ENCODE measurements at places on chromosomes 6 and 20. TPM values are rescaled to one million over a fixed set of nuclear protein-coding genes. Genes with fewer than 3 reads are reported as not detected.

MYLIP gene
- total RNA-seq: 12.2 TPM

DNA sequence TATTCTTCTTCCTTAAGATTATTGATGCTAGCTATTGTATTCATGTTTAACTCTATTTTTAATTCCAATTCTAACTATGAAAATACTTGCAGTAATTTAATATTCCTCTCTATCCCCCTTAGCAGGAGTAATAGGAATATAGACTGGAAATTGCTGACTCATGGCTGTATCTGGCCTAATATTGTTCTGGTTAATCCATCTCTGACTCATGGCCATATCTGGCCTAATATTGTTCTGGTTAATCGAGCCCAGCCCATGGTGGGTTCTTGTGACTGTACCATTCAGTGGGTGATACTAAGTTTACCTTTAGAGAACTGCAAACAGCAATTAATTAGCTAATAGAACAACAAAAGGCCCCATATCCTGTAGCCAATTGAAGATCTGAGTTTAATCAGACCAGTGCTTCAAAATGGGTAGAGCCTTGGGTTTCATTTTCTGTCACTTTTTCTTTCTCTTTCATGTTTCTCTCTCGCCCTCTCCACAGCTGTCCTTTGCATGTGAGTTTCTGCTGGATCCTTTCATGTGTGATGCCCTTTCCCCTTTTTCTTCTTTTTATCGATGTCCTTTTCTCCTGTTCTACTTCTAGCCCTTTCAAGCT, 50.6 kb downstream of the SLC22A3 start:
- peak; percentile 78 for DNase-seq

DNA sequence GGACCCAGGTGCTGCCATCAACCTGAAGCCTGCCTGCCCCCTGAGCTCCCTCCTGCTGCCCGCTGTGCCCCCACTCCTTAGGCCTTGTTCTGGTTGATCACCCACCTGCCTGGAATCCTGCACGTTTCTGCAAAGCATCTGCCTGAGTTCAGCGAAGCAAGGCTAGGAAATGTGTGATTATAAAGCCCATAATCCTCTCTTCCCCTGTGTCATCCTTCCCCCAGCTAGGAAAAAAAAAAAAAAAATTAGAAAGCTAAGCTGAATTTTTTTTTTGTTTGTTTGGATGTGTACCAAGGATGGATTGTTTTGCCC, 93.2 kb downstream of the FOXA2 start:
- DNase-seq: no peak

DNA sequence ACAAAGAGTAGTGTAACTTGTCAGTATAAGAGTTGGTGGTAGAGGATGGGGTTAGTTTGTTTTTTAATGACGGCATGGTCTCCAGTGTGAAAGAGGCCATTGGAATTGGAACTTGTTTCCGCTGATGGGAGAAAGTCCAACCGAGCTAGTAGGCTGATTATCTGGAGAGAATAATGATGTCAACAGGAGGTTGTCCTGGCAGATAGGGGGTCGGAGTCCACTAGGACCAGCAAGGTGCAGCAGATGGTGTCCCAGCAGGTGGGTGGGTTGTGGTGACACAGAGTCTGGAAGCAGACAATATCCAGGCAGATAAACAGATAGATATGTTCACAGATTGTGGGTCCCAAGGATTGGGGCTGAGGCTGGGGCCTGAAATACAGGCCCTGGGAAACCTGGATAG, 35.1 kb downstream of the PKIB start:
- no peak for DNase-seq

DNA sequence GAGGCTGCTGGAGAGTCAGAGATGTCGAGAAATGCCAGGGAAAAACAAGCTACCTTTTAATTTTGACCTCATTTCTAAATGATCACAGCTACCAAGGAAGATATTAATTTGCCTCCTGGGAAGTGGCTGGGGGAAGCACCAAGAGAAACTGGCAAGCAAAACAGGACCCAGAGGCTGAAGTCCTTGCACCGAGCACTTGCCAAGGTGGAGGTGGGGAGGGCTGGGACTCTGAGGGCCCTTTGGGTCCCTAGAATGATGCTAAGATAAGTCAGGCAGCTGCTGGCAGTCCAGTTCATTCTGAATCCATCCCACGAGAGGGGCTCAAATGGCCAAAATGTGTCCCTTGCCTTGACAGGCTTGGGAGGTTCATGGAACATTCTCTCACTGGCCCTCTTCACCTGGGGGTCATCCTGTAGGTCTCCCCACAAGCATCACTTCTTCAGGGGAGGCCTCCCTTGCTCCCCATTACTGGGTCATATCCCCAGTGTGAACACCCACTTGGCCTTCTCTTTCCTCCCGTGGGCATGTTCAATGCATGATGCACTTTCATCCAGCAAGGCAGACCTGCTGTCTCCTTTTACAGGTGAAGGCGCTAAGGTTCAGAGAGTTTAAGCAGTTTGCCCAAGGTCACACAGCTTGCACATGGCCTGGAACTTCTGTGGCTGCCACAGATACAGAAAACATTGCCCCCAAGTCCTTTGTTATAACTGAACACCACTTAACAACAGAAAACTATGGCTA, 39.1 kb upstream of the BLCAP start:
- DNase-seq: no peak

DNA sequence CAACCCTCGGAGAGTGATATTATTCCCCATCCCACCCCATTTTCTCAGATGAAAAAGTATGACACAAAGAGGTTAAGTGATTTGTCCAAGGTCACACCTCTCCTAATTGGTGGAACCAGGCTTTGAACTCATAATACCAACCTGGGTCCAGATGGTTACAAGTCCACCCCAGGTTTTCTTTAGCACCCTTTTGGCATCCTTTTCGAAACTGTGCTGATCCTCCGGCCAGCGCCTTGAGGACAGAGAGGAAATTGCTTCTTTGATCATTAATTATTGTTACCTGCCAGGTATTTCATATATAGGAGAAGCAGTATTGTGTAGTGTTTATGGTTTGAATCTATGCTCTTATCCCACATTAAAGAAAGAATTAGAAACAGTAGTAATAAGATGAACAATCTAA, 29.3 kb upstream of the PDYN start:
- no peak for DNase-seq

DNA sequence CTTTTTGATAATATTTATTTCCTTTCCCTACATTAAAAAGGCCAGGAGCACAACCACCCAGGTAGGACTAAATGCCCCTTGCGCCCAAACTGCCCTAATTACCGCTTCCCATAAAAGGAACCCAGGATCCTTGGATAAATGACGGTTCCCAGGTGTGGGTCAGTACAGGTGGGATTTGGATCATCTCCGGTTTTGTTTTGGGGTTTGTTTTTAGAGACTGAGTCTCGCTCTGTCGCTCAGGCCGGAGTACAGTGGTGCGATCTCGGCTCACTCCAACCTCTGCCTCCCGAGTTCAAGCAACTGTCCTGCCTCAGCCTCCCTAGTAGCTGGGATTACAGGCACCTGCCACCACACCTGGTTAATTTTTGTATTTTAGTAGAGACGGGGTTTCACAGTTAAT, 28.4 kb downstream of the ZNF217 start:
- DNase-seq: no peak

DNA sequence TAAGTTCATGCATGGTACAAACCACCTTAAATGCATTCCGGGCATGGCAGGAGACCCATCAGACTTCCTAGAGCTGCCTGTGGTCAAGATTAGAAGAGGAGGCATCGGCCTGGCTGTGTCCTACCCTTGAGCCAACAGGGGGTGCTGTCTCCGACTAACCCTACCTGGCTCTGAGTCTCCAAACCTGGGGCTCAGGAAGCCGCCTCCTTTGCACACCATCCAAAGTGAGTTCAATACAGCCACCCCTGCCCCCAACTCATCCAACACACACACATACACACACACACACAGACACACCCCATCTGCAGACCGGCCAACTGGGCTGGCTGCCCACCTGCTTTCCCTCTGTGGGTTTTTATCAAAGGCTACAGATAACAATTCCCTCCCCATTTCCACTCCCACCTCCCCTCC, 77.0 kb downstream of the JPH2 start:
- DNase-seq: peak; percentile 79

MLIP gene
- not detected for total RNA-seq

GRCh38 chr6:134010400-134010799, 42.0 kb downstream of the SLC2A12 start:
- no peak for DNase-seq

- no peak for DNase-seq
Measured at GRCh38 chr20:63483834-63484233, 11.4 kb upstream of the KCNQ2 start.

- DNase-seq: peak; percentile 77
Measured at GRCh38 chr6:63573899-63574553, 1.7 kb downstream of the LOC128125822 start.

MRPL14 gene
- total RNA-seq: 9.2 TPM

GRCh38 chr6:102114402-102114801, 720.9 kb downstream of the GRIK2 start:
- no peak for DNase-seq

CLIC5 gene
- total RNA-seq: not detected

GRCh38 chr6:97095311-97095850, 170.9 kb downstream of the KLHL32 start:
- no peak for DNase-seq

DNA sequence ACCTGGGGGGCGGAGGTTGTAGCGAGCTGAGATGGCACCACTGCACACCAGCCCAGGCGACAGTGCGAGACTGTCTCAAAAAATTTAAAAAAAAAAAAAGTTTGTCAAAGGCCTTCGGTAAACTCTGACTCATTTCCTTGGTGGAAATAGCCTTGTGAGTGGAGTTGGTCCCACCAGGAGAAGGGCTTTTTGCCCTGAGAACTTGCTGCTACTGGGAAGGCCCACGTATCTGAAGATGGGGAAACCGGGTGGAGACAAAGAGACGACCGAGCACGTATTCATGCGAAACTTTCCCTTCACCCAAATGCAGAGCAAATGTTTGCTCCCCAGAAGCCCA, 51.7 kb downstream of the SLC22A23 start:
- DNase-seq: no peak

GRCh38 chr6:37516076-37516919, 16.6 kb upstream of the CCDC167 start:
- no peak for DNase-seq

NFATC2 gene
- total RNA-seq: 0.36 TPM

DNA sequence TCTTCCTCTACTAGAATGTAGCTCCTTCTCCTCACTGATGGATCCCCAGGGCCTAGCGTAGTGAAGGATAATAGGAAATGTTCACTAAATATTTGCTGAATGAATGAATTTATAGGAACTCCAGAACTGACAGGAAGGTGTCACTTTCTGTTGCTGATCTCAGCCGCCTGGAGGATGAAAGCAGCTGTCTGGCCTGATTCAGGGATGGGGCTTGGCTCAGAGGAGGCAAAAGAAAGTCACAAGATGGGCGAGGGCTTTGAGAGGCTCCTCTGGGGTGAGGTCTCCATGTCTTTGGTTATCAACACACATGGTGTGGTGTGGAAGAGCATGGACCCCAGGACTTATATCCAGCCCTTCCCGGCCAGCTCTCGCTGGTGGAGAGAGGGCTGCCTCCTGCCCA, 11.5 kb upstream of the CCDC167 start:
- no peak for DNase-seq

- DNase-seq: no peak
Measured at GRCh38 chr20:60115451-60115850, 157.2 kb downstream of the CDH26 start.

MAS1L gene
- not detected for total RNA-seq

EEF1A2 gene
- not detected for total RNA-seq

GRCh38 chr20:51085769-51086168, 62.9 kb upstream of the KCNG1 start:
- no peak for DNase-seq

HRH3 gene
- total RNA-seq: not detected

FAM83C gene
- total RNA-seq: not detected

DNA sequence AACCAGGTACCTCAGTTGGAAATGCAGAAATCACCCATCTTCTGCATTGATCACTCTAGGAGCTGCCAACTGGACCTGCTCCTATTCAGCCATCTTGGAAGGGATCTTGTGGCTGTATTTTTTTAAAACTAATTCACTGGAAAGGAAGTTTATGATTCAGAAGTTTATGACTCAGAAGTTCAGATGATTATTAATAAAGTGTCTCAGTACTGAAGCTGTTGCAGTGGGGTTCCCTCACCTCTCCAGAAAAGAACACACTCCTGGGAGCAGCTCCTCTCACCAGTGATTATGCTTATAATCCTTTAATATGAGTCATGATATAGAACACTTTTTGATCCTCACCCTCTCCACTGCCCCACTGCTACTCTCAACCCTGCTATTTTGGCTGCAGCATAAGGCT, 291.2 kb upstream of the HS3ST5 start:
- no peak for DNase-seq

PDYN gene
- total RNA-seq: not detected

- DNase-seq: no peak
Measured at GRCh38 chr6:93079061-93079460, 340.3 kb downstream of the EPHA7 start.

FNDC1 gene
- 0.16 TPM for total RNA-seq

CALHM5 gene
- 6.8 TPM for total RNA-seq

- no peak for DNase-seq
Measured at GRCh38 chr20:36454332-36454697, 87.0 kb upstream of the MYL9 start.

DNA sequence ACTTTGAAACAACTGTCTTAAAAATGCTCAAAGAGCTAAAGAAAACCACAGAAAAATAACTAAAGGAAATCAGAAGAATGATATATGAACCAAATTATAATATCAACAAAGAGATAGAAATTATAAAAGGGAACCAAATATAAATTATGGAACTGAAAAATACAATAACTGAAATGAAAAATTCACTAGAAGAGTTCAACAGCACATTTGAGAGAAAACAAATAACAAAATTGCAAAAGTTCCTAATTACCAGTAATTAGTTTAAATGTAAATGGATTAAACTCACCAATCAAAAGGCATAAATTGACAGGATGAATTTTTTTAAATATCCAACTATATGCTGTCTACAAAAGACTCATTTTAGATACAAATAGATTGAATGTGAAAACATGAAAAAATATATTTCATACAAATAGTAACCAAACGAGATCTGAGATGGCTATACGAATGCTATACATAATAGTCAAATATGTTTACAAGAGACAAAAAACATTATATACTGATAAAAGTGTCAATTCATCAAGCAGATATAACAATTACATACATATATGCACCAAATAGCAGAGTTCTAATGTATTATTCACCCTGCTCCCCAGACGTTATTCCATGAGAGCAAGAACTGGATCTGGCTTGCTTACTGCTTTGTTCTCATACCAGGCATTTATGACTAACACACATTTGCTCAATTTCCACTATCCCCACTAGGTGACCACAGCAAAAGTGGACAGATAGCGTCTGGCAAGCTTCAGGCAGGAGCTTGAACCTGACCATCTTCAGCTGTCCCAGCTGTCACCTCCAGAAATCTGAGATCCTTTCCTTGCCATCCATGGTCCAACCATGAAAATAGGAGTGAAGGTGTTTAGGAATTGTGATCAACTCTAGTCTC, 72.4 kb upstream of the SIRPA start:
- peak; percentile 47 for DNase-seq
